ENCODE measurements at places on chromosomes 5 and 9.

GRCh38 chr5:135149956-135150723 lies 116.1 kb upstream of the PITX1 start:
- DNase-seq = no peak

DNA sequence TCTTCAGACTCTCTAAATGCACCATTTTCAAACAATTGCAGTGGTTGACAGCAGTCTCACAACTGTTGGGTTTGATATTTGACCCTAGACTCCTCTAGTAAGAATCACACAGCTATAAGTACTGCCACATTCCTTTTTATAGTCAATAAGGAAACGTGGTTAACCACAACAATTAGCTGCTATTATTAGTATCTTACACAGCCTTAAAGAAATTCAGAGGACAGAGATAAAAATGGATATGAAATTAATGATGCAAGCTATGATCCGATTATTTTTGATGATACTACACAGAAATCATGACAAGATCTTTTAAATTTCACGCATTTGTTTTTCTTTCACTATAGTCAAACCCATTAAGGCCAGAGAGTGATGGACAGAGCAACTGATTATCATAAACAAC lies 288.6 kb upstream of the C9orf72 start:
- DNase-seq = no peak

DNA sequence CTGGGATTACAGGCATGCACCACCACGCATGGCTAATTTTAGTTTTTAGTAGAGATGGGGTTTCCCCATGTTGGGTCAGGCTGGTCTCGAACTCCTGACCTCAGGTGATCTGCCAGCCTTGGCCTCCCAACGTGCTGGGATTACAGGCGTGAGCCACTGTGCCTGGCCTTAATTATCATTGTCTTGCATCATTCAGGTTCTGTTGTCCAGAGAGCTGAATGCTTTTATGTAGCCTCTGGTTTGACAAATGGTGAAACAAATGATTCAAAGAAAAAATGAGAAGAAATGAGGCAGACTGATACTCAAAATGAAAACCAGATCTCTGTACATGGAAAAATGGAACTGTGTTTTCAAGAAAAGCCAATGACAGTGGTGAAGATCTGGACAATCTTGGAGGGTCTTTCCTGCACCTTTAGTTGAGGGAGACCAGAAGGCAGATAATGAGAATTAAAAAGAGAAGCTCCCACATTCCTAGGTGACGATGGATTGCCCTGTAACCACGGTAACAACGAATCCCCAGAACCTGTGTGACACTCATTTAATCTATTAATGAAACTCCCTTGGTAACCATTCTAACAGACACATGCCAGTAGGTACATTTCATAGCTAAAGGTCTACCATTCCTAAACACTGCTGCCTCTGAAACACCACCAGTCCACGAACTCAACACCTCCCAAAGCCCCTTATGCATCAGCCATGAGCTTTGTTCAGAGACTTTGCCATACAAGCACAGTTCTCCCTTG lies 1.6 kb downstream of the TEX48 start:
- no peak for DNase-seq

DNA sequence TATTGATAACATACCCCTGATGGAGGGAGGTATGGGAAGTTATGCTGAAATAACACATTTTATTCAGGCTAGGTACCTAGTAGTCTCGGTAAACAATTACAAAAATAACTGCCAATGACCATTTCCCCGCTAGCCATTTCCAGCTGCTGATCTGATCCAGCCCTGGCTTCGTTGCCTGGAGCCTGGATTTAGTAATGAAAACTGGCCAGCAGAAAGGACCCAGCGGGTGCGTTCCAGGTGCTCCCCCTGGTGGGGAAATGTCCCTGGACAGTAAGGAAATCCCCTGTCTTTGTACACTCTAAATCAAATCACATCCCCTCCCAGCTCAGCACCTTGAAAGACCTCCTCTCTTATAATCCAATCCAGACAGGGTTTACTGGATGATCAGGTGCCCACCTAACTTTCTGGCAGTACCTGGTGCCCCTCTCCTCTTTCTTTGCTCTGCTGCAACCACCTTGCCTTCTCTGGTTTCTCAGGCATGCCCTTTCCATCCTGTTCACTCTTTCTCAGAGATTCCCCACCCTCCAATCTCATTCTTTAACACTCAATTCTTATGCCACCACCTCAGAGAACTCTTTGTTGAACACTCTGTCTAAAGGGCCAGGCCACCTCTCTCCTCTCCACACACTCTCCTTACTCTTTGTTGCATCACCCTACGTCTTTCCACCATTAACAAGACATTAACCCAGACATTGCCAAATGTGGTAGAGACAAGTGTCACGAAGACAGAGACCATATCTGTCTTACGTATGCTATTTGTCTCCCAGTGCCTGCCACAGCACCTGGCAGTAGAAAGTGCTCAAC lies 50.1 kb upstream of the SMAD5 start:
- DNase-seq = no peak

GRCh38 chr5:61280205-61280604 lies 51.9 kb upstream of the ZSWIM6 start:
- no peak for DNase-seq

DNA sequence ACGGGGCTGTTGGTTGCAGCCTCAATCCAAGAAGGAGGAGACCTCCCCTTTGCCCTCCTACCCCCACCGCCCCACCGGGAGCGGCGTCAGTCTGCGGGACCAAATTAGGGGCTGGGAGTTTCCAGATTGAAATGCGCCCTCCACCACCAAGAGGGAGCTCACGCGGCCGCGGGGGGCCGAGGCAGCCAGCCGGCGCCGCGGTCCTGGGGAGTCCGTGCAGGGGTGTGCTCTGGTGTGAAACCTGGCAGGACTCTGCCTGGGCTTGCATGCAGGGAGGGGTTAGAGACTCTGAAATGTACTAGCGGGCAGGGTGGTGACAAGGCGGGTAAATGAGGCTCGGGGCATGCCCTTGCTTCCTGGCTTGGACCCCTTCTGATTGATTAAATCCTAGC lies 989 bp upstream of the FBN2 start:
- no peak for DNase-seq

- DNase-seq = no peak
Observed at GRCh38 chr9:4689687-4690104, 10.3 kb downstream of the CDC37L1 start.

DNA sequence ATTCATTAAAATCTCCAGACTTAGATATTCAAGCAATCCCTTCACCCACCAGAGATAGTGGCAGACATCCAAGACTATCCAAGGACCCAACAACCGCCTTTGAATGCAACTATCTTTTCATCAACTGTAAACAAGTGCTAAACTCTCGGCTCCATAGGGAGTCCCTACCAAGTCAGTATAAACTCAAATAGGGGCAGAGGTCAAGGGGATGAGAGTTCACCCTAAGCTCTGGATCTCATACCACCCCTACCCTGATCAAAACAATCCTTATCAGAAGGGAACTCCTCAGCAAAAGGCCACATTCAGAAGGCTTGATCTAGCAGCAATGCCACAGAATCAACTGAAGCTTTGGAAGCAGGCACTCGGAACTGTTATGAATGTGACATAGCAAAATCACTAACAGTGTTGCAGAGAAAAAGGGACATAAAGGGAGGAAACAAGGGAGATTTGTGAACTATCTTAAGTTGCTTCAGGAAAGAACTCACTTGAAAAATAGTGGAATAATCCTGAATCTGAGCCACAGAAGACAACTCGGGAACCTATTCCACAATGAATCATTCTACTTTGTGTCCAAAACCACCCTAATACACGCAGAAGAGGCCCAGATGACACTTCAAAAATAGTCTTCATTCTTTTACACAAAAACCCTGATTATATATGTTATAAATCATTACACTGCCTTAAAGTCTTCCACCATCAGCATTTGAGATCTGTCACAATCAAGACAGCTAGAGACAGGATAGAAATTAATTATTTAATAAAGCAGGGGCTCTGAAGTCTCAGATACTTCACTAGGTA lies 49.8 kb downstream of the NR6A1 start:
- DNase-seq = no peak

GRCh38 chr5:90368454-90369246 lies 40.9 kb downstream of the CETN3 start:
- no peak for DNase-seq

GRCh38 chr9:95081998-95082397 lies 235.5 kb downstream of the FANCC start:
- no peak for DNase-seq

- no peak for DNase-seq
Observed at GRCh38 chr9:126171641-126172040, 155.0 kb upstream of the MVB12B start.

GRCh38 chr9:127598839-127599549 lies 13.1 kb upstream of the STXBP1 start:
- no peak for DNase-seq

DNA sequence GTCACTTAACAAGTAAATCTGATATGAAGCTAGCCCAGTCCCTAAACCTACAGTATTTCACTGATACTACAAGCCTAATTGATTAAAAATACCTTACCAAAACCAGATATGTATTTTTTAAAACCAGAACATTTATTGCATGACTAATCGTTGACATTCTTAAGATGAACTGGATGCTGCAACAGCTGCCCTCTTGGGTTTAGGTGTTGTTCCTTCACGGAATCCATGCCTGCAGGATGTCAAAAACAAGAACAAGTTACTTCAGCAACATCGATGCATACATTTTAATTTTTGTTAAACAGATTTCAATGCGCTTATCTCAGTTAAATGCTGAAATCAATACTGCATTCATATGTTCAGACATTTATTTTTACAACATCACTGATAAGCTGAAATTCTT lies 2.7 kb downstream of the RPL37 start:
- DNase-seq = no peak

- no peak for DNase-seq
Observed at GRCh38 chr5:146494656-146495055, 21.3 kb downstream of the GPR151 start.

DNA sequence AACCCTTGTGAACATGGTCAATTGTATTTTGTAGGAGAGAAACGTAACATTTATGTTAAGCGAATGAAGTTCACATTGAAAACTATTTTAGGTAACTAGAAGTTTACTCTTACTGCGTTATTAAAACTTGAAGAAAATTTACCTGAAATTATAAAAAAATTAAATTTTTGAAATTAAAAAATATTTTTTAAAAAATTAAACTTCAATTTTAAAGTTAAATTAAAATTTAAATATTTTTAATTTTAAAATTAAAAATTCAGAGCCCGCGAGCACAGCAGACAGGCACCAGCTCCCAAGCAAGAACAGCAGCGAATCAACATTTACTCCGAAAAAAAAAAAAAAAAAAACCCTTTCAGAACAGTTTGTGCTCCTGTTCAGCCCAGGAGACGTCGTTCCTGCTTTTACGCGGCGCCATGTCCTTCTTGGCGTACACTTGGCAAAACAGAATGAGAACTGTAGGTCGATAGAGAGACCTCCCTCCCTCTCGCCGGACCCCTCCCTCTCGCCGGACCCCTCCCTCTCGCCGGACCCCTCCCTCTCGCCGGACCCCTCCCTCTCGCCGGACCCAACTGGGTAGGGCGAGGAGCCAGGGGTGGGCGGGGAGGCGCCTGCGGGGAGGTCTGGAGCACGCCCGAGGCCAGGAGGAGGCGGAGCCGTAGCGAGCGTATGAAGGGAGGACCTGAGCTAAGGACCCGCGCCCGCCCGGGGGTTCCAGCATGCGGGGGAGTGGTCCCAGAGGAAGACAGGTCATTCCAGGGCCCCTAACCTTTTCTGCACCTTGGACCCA lies 235.8 kb downstream of the ROR2 start:
- DNase-seq = no peak

- no peak for DNase-seq
Observed at GRCh38 chr5:179167871-179168451, 107.8 kb downstream of the ZNF354C start.

GRCh38 chr5:134851307-134851923 lies 5.6 kb downstream of the C5orf24 start:
- DNase-seq = no peak

DNA sequence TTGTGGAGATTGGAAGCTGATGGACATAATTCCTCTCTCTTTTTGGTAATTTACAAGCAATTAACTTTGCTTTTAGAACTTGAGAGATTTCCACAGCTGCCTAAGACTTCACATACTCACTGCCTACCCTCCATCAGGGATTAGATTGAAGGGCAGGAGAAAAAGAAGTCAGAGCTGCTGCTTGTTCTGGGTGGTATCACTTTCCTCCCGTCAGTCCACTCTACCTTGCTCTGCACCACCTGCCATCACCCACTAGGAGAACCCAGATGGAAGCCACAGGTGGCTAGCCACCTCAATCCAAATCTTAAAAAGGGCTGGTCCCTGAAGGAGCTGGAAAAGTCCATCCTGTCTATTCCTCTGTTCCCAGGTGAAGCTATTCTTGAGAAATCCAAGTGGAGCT lies 10.5 kb downstream of the IRF1 start:
- no peak for DNase-seq

- no peak for DNase-seq
Observed at GRCh38 chr5:89756955-89757354, 652.6 kb downstream of the CETN3 start.

- no peak for DNase-seq
Observed at GRCh38 chr5:371811-372555, 50.5 kb downstream of the AHRR start.

DNA sequence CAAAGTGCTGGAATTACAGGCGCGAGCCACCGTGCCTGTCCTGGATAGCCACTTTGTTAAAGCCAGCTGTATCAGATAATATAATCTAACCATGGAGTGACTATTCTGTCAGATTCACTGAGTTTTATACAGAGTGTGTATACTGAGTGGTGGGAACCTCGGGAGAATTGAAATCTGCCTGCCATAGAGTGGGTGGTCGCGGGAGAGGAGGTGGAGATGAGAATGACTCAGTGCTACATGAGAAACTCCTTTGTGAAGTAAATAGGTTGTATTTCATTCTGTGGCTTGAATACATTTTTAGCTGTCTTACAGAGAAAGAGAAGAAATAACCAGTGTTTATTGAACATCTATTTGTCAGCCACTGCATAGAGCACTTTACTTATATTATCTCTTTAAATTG lies 26.4 kb downstream of the ATP6V0E1 start:
- no peak for DNase-seq

GRCh38 chr9:113425072-113425471 lies 14.5 kb downstream of the C9orf43 start:
- no peak for DNase-seq

GRCh38 chr5:35417040-35417439 lies 186.8 kb upstream of the PRLR start:
- no peak for DNase-seq

- DNase-seq = no peak
Observed at GRCh38 chr9:106772523-106773290, 90.3 kb upstream of the ZNF462 start.

DNA sequence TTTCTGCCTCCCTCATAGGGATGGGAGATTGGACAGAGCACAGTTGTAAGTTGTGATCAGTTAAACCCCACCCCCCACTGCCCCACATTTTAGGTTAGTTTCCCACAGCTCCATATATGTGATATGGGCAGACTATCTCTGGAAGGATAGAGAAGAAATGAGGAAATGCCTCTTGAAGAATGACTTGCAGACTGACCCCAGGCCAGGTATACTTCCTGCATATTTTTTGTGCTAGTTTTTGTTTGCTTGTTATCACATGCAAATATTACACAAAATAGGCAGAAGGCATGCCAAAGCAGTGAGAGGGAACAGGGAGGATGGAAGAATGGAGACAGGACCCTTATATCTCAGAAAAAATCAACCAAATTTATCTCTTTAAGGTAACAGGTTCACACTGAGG lies 10.1 kb upstream of the GLRX start:
- DNase-seq = no peak

Measured in AG04449 (cell line).